ENCODE measurements at places on chromosomes 16 and 17.
A peak's percentile ranks its signal among the peaks of the same experiment; 100 is the strongest.

GRCh38 chr16:89110641-89111040 is 17.0 kb downstream of the ACSF3 start:
- DNase-seq: no peak

DNA sequence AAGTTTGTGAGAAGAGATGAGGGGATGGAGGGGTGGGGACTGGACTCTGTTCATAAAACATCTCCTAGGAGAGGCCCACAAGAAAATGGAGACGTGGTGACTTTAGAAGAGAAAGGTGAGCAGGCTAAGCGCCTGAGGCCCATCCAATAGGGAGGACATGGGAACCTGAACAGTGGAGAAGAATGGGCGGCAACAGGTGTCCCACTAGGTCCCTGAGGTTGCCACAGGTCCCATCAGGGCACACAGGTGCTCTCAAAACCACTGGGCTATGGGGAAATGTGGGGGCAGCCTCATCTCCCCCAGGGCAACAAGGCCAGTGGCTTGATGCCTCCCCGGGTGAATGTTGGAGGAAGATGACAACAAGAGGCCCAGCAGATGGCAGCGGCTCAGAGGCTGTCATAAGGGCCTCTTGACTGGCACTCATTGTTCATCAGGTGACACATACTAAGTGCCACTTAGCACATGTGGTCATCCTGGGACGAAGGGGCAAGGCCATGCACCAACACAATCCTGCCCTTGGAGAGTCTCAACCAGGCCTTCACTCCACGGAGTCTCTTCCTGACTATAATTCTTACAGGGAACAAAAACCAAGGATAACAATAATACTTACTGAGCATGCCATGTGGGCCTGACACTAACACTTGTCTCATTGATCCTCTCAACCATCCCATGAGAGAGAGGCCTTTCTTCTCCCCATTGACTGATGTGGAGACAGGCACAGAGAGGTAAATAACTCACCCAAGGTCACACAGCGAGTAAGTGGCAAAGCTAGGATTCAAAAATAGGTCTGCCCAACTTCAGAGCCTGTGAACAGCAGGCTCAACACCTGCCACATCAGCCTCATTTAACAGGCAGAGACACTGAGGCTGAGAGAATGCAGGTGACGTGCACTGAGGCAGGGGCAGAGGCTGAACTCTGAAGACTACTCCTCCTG is 38.0 kb downstream of the CUEDC1 start:
- DNase-seq: no peak

GRCh38 chr17:17134957-17135333 is 71.2 kb downstream of the PLD6 start:
- no peak for DNase-seq

DNA sequence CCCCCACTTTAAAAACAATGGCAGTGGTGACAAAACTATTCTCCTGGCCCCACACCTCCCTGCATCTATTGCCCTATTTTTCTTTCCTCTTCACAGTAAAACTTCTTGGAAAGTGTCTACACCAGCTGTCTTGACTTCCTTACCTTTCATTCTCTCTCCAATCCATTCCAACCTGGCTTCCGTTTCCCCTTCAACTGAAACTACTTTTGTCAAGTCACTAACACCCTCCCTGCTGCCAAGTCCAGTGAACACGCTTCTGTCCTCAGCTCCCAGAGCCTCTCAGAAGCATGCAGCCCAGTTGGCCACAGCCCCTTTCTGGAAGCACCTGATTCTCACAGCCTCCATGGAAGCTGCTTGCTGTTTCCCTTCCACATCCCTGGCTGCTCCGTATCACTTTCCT is 4.0 kb upstream of the SCN4A start:
- no peak for DNase-seq

GRCh38 chr16:50246299-50247122 is 19.8 kb upstream of the ADCY7 start:
- peak; percentile 46 for DNase-seq

DNA sequence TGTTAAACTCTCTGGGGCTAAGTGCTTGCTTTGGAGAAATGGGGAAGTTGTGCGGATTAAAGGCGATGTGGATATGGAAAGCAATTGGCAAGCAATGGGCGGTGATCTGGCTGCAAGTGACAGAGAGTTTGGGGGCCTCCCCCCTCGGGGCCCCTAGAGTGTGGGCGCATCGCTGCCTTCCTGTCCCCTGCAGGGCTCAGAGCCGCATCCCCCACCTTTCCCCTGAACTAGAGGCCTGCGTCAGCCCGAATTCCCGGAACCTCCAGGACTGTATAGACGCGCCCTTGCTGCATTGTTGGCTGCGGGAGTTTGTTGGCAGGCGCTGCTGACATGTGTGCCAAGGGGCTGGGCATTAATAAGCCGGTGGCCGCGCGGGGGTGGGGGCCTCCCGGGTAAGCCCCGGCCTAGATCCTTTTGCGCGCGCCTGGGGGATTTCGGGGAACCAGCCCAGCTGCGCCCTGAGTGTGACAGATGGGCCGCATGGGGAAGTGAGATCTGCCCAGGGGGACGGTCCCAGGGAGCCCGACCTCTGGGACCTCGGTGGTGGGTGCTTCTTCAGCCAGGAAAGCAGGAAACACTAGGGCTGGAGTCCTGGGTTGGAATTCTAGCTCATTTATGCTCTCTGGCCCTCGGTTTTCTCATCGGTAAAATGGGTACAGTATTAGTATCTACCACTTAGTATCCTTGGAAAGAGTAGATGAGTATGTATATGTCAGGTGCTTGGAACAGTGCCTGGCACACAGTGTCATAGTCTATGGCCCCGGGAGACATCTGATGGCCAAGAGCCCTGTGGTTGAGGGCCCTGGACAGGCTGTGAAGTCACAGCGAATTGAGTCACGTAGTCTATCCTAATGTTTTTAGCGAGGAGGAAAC is 1.0 kb downstream of the EEF2K start:
- no peak for DNase-seq
